Activated CD4-positive, alpha-beta memory T cell treated with anti-CD3 and anti-CD28 coated beads, Interleukin-2, amount 10 ng/mL, durations not matched to agents 7 days and 5 days (primary cell): ENCODE measurements at places on chromosomes 7 and 10. TPM values are rescaled to one million over a fixed set of nuclear protein-coding genes. Genes with fewer than 3 reads are reported as not detected.

- no peak for DNase-seq
These were observed 24.3 kb downstream of the ZCCHC24 start for GRCh38 chr10:79420974-79421688.

GRCh38 chr7:135980012-135980551 lies 2.9 kb upstream of the MTPN start:
- DNase-seq: no peak

DNA sequence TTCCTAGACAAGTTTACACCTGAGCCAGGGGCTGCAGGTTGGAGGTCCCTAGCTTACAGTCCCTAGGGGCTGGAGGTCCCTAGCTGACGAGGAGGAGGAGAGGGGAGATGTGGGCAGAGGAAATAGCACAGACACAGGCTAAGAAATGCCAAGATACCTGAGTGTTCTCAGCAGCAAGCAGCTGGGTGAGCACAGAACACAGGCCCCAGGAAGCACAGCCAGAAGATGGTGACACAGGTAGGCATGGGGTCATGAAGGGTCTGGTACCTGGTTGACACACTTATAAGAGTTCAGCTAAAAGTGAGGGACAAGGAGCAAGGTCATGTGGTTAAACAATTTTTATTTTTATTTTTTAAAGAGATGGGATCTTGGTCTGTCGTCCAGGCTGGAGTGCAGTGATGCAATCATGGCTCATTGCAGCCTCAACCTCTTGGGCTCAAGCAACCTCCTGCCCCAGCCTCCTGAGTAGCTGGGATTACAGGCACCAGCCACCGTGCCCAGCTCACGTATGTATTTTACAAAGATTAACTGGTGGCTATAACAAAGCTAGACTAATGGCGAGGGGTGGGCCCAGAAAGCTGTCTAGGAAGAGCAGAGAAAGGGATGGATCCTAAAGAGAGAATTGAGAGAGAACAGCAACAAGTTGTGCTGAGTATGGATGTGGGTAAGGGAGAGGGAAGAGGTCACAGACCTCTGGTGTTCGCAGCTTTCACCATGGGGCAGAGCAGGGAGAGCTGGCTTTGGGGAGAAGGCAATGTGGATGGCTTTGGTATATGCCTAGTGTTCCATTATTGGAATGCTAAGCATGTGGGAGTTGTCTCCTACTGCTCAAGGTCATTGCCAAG lies 140.3 kb upstream of the KLF14 start:
- DNase-seq: no peak

- DNase-seq: no peak
These were observed 291.9 kb downstream of the PARD3 start for GRCh38 chr10:34523017-34523767.

The ANLN gene
- 69.0 TPM for total RNA-seq

The CABCOCO1 gene
- not detected for total RNA-seq

- no peak for DNase-seq
These were observed 164.4 kb downstream of the ARL4A start for GRCh38 chr7:12851841-12852240.

The LMOD2 gene
- total RNA-seq: not detected

The CCL26 gene
- not detected for total RNA-seq

DNA sequence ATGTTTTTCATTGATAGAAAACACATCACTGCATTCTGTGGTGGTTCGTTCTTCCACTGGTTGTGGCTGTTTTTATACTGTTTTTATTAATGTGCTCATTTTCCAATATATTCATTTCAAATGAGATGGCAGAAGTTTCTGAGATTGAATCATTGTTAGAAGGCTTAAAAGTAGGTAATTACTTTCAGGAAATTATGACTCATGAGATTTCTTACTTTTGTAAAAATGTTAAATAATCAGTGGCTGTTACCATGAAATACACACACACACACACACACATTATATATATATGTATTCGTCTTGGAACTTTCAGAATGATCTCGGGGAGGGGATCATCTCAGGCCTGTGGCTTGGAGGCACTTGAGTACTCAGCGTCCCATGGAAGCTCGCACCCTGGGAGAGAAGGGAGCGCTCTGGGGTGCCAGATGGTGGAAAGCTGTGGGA lies 66.1 kb downstream of the ZMYND11 start:
- DNase-seq: no peak

GRCh38 chr10:10910634-10911033 lies 107.0 kb upstream of the CELF2 start:
- no peak for DNase-seq

DNA sequence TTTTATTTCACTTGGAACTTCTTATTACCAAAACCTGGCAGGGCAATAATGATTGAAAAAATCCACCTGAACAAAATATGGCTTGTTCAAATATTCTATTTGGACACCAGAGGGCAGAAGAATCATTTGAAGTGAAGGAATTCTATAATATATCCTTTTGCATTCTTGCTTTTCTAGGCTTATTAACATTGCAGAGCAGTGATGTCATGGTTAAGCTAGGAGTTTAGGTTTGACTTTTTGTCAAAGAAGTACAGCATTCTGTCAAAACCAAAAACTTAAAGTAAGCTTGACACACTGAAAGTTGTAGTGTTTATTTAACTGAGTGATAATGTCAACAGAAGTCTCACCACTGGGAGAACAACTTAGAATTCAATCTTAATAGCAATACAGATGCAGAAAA lies 156.0 kb downstream of the SEMA3D start:
- no peak for DNase-seq

The COBL gene
- not detected for total RNA-seq

- no peak for DNase-seq
These were observed 21.8 kb upstream of the DUSP5 start for GRCh38 chr10:110475722-110476515.

- no peak for DNase-seq
These were observed 22.9 kb downstream of the GTF2IRD1 start for GRCh38 chr7:74476626-74477025.

The SMARCD3 gene
- 2.7 TPM for total RNA-seq

The MBLAC1 gene
- total RNA-seq: 3.4 TPM

- no peak for DNase-seq
These were observed 8.8 kb downstream of the PARP12 start for GRCh38 chr7:140053812-140054539.
